Amygdala (tissue), 56 donors: ENCODE measurements at places on chromosomes 6 and 20.

DNA sequence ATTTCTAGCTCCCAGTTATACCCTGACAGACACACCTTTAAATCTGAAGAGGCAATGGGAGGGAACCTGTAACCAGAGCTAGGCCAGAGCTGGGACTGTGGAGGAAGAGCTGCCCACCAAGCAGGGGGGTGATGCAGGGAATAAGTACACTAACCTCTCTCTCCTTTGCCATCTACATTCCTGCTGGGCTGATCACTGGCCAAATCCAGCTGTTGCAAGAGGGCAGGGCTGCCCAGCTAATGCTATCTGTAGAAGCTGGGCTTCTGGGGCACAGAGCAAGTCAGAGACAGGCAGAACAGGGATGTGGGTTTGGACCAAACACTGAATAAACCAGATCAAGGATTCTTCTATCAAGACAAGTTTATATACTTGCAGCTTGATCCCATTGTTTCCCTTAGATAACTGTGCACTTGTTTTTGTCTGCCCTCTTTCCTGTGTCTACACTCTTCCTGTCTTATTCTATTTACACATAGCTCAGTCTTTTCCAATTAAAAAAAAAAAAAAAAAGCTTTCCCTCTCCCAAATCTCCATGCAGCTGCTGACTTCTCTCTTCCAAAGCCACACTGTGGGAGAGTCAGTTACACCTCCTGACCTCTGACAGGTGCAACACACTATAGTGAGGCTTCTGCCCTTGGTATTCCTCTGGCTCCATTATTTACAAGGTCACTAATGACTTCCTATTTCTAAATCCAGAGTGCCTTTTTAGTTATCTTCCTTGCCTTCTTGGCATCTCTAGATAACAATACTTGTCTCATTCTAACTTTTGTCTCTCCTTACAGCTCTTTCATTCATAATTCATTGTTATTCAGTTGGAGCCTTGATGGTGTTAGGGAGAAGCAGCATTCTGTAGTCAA is 43.7 kb downstream of the TRIM38 start:
- DNase-seq: no peak

GRCh38 chr6:23435126-23435525 is 690.9 kb upstream of the NRSN1 start:
- no peak for DNase-seq

DNA sequence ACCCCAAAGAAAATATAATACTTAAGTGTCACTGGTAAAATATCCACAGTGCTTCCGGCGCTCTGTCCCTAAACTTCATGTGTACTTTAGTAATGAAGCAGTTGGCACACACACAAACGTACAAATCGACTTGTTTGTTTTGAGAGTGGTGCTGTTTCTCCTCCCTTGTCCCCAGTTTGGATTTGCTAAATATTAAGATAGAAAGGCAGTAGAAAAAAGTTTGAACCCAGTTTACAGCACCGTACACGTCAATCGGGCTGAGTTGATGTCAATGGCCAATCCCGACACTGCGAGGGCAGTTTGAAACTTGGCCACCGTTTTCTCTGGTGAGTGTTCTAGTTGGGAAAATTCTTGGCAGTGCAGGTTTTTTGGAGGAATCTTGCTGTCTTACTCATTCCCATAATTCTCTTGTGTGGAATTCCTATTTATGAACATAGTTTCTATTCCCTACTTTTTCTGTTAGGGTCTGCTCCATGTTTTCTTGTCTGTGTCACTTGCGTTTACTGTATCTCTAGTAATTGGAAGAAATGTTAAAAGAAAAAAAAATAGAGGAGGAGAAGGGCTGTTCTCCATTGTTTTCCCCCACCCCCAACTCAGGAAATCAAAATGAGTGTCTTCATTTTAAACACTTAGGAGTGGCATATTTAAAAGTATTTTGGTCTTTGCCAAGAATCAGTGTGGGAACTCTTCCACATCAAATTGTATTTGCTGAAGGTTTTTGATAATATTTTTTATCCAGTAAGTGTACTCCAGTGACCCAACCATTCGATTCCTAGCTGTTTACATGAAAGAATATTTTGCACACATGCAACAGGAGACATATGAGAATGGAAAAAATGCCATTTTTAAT is 72.3 kb downstream of the OR2B2 start:
- DNase-seq: no peak

GRCh38 chr6:145734486-145735355 is 599 bp downstream of the EPM2A start:
- peak; percentile 90 for DNase-seq

- no peak for DNase-seq
These were observed 611.1 kb upstream of the ARID1B start for GRCh38 chr6:156166093-156166492.

GRCh38 chr6:82882363-82883023 is 183.1 kb downstream of the UBE3D start:
- no peak for DNase-seq

DNA sequence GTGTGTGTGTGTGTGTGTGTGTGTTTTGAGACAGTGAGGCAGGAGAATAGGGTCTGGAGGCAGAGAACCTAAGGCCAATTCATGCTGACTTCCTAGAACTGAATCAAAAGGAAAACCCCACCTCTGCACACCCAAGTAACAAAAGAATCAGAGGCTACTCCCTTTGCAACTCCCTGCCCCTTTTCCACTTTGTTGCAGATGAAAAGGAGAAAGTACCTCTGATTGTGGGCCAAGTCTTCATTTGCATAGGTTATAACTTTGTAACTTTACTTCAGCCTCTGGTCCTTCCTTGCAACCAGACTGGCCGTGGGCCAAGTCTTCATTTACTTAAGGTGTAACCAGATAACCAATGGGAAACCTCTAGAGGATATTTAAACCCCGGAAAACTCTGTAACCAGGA is 168.8 kb downstream of the EYA2 start:
- no peak for DNase-seq

GRCh38 chr20:22821796-22822195 is 213.3 kb upstream of the SSTR4 start:
- DNase-seq: no peak

- DNase-seq: no peak
These were observed 4.7 kb downstream of the CDS2 start for GRCh38 chr20:5131502-5131901.

DNA sequence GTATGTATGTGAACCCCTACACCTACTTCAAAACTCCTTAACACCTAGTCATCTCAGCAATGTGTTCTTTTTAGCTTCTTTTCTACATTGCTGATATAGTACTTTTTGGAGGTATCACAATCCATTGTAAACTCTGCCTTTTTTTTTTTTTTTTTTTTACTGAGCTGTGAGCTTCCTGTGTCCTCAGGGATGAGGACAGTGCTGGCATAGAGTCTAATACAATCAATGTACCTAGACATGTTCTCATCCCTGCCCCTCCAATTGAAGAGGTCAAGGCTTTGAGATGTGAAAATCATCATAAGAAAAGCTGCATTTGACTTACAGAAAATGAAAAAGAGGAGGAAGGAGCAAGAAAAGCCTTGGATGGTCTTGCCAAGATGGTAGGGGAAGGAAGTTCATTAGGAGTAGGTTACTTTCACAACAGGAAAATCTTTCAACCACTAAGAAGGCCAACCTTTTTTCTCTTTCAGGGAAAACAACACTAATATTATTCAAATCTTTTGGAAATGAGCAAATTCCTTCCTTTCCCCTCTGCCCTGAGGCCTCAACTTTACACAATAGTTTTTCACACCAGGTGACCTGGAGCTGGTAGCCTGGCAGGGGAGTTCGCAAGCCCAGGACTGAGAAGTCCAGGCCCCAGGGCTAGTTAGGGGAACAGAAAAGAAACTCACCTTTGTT is 2.8 kb upstream of the JARID2 start:
- no peak for DNase-seq

- no peak for DNase-seq
These were observed 28.1 kb downstream of the PCMTD2 start for GRCh38 chr20:64283646-64284045.

DNA sequence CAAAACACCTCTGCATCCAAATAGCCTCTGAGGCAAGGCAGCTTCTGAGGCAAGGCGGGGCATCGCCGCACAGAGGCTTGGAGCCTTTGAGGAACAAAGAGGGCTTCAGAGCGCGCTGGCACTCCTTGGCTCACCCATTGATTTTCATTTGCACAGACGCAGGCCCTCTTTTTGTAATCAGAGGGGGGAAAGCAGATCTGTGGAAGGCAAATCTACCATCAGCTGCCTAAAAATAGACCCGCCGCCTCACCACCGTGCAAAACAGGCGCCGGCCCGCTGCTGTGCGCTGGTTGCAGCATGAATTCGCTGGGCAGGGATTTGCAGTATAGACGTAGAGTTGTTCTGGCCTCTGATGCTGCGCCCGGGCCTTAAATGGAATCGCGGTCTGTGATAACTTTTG is 69.9 kb upstream of the STMND1 start:
- DNase-seq: no peak

GRCh38 chr20:62605236-62605943 is 36.9 kb upstream of the SLCO4A1 start:
- no peak for DNase-seq

DNA sequence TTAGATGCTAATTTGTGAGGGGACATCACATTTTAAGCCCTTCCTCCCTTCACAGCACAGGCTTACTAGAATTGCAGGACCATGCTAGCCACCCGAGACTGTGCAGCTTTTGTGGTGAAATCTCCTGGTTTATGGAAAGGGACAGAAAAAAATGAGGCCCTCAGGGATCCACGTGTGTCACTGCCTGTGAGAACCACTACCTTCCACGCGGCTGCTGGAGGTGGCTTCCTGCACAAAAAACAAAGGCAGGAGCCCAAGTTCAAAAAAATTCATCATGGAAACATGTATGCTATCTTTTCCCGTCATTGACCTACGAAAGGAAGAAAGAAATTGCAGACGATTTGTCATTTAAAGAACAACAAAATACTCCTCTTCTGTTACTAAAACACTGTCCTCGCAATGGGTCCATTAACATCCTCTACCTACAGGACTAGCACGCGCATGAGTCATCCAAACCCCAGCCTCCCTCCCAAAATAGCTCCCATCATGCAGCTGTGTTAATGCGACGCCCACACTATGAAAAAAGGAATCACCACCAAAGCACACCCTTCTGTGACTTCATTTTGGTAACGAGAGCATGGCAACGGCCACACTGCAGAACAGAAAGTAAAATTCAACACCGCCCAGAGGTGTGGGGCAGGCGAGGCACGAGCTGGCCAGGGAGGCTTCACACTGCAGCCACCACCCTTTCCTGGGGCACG is 45.7 kb downstream of the RAMACL start:
- DNase-seq: peak; percentile 36

DNA sequence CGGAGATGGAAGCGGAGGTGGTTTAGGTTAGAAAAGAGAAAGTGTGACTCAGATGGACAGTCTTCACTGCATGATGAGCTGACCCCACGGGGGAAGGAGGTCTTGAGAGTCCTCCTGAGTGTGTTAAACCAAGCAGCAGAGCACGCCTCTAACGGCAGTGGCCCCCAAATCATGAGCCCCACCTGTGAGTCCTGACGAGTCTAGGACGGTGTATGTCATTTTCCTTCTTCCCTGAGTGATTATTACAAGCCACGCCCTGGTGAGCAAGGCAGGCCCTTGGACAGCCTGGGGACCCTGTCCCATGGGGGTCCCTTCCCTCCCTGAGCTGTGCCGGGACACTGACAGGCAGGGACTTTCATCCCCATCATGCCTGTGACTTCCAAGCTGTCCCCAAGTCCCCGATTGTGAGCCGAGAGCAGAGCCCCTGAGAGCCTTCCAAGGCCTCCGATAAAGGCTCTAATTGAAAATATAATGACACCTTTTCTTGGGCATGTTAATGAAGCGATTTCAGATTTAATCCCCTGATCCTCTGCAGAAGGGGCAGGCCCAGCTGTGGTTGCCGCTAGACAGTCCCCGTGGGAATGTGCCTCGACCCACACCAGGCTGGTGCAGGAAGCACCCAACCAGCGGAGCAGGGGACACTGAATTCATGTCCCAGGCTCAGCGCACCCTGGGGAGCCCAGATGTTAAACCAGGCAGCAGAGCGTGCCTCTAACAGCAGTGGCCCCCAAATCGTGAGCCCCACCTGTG is 320.1 kb downstream of the TAF4 start:
- no peak for DNase-seq

- DNase-seq: no peak
These were observed 240.6 kb downstream of the FOXC1 start for GRCh38 chr6:1850121-1850839.

- DNase-seq: no peak
These were observed 2.0 kb downstream of the CEBPB start for GRCh38 chr20:50192364-50193198.

GRCh38 chr6:23268348-23268747 is 699.0 kb downstream of the HDGFL1 start:
- no peak for DNase-seq

GRCh38 chr20:56222945-56223344 is 25.6 kb upstream of the MC3R start:
- DNase-seq: no peak

DNA sequence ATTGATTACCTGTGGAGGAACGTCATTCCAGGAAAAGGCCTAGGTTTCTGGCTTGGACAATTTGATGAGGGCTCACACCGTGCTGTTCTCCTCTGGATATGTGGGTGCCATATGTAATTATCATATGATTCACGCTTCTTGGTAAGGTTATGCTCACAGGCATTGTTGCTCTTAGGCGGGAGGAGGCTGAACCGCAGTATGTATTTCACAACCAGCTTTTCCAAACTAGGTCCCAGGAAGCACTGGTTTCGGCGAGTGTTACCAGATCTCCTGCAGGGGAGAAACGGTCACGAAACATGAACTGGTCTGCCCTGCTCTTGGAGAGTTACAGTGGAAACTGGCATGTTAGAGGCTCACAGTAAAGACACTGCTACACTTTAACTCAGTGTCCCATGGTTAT is 793 bp upstream of the FAM50B start:
- DNase-seq: no peak

DNA sequence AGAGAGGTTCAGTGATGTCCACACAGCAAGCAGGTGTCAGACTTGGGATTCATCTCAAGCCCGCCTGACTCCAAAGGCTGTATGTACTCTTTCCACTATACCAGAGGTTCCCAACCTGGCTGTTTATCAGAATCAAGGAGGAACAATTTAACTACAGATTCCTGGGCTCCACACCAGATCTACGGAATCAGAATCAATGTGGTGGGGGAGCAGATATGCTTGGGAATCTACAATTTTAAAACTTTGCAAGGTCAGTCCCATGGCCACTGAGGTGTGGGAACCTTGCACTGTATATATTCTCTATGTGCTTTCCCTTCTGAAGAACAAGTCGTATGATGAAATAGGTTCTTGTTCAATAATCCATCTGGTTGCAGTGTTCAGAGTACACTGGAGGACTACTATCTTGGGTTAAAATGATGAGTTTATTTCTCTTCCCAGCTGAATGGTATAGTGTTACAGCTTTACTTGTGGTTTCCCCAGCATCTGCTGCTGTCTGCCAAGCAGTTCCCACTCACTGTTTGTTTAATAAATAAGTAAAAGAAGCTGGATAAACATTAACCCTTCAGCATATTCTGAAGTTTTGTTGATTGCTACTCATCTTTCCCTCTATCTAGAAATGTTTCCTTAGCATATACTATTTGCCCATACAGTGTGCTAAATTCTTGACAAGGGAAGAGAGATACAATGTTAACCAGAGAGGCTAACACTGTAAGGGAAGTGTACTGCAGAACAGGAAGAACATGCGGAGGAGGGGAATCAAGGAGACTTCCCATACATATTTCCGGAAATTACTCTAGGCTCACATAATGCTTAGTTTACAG is 9.9 kb downstream of the TTI1 start:
- DNase-seq: no peak
